Activated T-helper 1 cell treated with anti-CD3 and anti-CD28 coated beads, Interleukin-2, amount 50 U/mL, for 16 hours (primary cell): ENCODE measurements at places on chromosomes 4 and X.

GRCh38 chr4:84647312-84647884 is 64.5 kb downstream of the CDS1 start:
- no peak for DNase-seq

DNA sequence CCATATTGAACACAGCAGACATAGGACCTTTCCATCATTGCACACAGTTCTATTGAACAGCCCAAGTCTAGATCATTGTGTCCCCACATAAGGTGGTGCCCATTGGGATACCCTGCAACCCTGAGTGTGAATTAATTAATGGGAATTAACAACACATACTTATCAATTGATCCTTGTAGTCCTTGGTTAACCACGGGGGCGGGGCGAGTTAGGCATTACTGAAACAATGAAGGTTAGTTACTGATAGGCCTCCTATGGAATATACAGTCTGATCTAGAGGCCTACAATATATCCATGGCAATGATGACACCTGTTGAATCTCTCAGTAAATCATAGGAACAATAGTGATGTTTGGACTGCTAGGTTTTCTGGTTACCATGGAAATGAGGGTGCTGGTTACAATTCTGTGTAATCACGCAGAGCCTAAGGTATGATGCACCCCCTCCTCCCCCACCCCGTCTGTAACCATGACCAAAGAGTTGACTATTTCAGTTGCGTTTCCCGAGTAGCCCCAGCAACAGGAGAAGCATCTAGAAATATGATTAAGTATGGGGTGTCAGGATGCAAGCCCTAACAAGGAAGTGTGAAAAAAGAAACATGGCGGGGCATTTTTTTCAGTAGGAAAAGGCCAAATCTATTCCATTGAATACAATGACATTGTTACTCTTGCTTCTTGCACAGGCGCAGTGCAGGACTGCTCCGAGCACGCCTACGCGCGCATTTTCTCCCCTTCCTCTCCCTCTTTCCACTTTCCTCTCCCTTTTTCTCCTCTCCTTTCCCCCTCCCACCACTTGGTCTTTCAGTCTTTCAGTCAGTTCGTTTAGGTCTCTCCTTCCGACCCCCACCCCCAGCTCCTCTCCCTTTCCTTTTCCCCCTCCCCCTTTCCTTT is 677 bp upstream of the NONO start:
- no peak for DNase-seq

- no peak for DNase-seq
These were observed 96.3 kb downstream of the ZNF827 start for GRCh38 chr4:145842224-145842887.

GRCh38 chr4:158850800-158851644 is 82.2 kb downstream of the FNIP2 start:
- DNase-seq = no peak

DNA sequence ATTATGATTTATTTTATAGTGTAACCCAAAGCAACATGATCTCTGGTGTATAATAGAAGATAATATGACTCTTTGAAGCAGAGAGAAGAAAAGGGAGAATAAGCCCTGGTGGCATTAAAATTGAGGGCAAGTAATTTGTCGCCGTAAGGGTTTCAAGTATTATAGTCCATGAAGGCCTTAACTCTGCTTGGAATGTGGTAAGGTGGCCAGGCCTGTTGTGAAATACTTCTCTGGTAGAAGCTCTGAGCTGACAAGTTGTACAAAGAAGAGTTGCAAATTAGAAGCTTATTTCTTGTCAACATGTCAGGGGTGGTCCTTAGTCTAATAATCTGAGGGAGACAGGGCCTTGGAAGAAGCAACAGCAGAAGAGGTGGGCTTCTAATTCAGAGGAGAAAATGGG is 151.7 kb upstream of the HHIP start:
- no peak for DNase-seq

DNA sequence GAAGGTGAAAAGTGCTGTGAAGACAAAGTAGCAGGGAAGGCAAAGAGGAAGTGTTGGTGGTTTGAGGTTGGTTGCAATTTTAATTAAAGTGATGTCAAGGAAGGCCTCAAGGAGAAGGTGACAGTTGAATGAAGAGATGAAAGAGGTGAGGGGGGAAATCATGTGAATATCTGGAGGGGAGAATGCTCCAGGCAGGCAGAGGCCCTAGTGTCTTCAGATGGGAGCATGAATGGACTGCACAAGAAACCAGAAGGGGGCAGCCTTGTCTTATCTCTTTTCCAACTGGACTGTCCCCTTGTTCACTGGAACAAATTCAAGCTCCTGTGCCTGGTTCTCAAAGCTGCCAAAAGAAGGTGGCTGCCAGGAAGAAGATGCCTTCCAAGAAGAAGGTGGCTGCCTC is 68.4 kb downstream of the MAOB start:
- DNase-seq = no peak

DNA sequence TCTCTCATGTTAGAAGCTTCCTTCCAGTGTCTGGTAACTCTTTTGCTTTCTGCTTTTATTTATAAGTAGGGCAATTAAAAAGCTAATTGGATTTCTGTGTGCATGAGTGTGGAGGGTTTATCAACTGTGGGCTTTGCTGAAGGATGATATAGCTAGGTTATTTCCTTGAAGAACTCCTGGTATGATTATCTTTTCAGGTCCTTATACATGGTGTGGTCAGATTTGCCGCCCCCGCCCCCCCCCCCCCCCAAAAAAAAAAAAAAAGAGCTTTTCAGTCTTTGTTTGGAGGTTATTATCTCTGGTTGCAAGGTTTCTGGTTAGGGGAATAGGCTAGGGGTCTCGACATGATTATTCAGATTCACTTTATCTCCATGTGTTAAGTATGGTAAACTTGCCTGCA is 35.9 kb downstream of the MOB1B start:
- no peak for DNase-seq

GRCh38 chrX:1507511-1508463 is 29.2 kb downstream of the P2RY8 start:
- DNase-seq = no peak

GRCh38 chr4:86367577-86367976 is 7.7 kb upstream of the MAPK10 start:
- DNase-seq = no peak

DNA sequence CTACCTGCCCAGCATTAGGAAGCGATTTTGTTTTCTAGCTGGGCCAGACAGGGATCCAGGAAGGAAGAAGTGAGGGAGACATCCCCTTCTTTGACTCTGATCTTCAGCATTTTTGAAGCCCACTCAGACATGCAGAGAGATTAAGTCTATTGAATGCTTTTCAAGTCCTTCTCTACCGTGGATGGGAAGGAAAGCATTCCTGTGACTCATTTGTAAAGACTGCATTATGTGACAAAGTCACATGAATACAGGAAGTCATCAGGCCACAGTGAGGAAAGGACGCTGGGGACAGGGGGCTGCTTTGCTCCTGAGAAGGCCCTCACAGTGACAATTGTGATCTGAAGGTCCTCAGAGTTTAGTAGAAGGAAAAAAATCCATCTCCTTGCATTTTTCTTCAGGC is 67.4 kb upstream of the GBA3 start:
- DNase-seq = no peak

DNA sequence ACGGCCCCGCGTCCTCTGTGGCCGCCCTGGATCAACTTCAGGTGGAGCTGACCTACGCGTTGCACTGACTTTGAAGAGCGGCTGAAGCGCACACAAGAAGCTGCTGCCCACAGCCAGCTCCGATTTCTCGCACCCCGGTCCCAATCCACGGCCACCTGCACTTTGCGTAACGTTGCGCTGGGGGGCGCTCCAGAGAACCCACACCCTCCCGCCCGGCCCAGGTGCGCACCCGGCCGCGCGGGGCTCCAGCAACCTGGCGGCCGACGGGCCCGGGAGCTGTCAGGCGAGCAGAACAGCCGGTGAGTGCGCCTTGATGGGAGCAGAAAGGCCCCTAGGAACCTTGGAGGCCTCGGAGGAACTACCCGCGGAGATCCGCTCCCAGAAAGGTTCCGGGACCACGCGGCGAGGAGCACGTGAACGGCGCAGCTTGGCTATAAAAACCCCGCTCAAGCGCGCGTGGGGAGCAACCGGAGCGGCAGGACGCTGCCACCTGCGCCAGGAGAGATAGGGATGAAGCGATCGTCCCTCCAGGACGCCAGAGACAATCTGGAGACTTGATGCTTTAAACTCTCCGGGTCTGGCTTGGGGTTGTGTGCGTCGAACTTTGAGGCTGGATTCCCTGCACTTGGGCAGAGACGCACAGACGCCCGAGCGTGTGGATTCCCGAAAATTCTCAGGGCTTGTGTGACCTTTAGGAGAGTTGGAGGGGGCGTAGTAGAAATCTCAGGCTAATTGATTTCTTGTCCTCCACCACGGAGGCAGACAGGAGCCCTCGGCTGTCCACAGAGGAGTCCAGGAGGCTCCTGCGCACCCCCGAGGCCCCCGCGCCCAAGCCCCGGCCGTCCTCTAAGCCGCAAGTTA is 591 bp upstream of the NWD2 start:
- no peak for DNase-seq

GRCh38 chr4:26061248-26061986 is 147.4 kb downstream of the SMIM20 start:
- no peak for DNase-seq

DNA sequence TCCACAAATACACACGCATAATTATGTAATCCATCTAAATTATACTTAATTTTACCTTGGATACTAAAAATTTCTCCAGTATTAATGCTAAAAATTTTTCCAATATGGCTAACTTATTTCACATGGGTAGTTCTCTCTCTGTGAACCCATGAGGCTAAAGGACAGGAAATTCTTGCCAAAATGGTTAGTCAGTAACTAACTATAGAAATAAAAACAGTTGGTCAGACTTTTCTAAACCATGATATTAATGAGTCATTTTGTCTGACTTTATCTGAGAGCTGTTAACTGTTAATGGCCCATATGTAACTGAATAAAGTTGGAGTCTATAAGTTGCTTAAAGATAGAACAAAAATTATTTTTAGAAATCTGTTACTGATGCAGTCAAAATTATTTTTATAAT is 549.4 kb downstream of the TLL1 start:
- no peak for DNase-seq

GRCh38 chr4:26081795-26082498 is 167.9 kb downstream of the SMIM20 start:
- no peak for DNase-seq

DNA sequence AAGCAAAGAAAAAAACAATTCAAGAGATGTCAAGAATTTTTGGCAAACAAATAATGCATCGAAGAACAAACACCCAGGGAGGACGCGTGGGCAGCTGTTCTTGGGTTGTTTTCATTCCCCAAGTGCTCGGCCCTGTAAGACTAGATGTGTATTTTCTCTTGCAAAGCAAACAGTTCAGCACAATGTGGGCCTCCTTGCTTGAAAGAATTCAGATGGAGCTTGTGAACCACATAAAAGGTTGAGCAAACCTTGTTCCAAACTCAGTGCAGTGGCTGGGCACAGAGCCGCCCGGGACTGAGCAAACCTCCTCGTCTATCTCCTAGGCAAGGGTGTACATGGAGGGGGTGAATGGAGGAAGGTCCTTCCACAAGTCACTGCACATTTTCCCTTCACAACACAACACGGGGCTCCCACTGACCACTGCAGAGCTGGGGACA is 82.4 kb downstream of the HTRA3 start:
- DNase-seq = no peak

- no peak for DNase-seq
These were observed 9.1 kb downstream of the IL13RA1 start for GRCh38 chrX:118736394-118737010.

GRCh38 chrX:39513836-39514235 is 583.9 kb downstream of the BCOR start:
- no peak for DNase-seq

GRCh38 chrX:96425200-96425599 is 259.4 kb upstream of the DIAPH2 start:
- no peak for DNase-seq

GRCh38 chr4:139658185-139658584 is 7.4 kb upstream of the MGST2 start:
- DNase-seq = no peak

DNA sequence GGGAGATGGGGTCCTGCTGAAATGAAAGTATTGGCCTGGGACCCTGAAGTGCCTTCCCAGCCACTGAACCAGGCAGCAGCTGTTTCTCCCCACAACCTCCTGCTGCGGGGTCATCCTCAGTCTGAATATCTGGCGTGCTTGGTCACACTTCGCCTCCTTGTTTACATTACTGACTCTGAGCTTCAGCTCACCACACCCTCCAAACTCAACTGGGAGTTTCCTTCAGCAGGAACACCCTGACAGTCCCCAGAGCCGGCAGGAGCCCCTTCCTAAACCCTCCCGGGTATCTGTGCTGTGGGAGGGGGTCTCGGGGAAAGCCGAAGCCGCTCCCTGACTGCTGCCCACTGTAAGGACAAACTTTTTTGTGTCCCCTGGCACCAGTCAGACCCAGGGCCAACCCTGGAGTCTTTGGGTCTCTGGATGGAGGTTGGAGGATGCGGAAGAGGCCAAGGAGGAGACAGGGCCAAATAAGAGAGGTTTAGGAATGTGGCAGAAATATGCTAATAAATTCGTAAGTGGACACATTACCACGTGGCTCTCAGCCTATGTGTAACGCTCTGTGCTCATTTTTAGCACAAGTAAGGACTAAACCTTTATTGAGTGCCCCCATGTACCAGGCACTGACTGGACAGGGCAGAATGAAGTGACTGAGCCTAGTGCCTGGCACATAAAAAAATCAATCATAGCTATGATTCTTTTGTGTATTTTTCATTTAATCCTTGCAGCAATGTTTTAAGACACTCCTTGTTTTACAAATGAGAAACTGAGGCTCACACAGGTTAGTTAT is 20.7 kb downstream of the FHDC1 start:
- no peak for DNase-seq

DNA sequence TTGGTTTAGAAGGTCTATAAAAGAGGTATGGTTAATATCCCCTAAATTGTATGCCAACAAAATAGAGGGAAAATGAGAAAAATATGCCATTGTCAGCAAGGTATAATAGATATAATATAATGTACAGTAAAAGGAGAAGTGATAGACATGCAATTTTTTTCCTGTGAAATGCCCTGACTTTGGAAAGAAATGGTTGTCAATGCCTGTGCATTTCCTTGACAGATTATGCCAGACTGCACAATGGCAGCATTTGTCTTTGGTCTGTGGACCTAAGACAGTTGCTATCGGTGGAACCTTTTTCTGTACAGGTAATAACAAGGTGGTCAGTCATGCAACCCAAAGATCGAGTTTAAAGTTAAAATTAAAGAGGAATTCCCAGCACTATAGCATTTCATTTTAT is 301.7 kb downstream of the CFAP299 start:
- DNase-seq = no peak

- no peak for DNase-seq
These were observed 22.4 kb upstream of the HPSE start for GRCh38 chr4:83356899-83357661.

GRCh38 chrX:10847333-10847732 is 226.9 kb upstream of the MID1 start:
- no peak for DNase-seq

- no peak for DNase-seq
These were observed 141.9 kb upstream of the FAM241A start for GRCh38 chr4:112003231-112003907.

GRCh38 chr4:82320351-82320750 is 53.4 kb downstream of the HNRNPD start:
- DNase-seq = no peak

GRCh38 chrX:105744291-105744690 is 78.0 kb upstream of the NRK start:
- DNase-seq = no peak

- peak; percentile 27 for DNase-seq
These were observed 568 bp downstream of the NIPAL1 start for GRCh38 chr4:48017108-48017571.
